Mesendoderm (in vitro differentiated cells): ENCODE measurements at places on chromosomes 6 and 20.

DNA sequence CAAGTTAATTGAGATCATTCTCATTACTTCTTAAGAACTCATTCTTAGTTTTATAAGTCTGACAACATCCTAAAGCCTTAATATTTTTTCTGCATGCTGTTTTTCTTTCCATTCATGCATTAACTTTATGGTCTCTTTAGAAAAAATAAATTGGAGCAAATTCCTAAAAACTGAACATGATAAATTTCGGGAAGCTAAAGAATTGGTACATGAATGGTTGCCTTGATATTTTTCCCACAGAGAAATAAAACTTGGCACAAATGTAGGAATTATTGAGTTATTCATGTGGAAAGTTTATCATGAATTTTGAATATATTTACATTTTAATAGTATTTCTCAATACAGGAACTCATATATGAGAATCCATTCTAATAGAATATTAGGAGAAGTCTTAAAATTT is 115.9 kb downstream of the BMP5 start:
- no peak for DNase-seq

DNA sequence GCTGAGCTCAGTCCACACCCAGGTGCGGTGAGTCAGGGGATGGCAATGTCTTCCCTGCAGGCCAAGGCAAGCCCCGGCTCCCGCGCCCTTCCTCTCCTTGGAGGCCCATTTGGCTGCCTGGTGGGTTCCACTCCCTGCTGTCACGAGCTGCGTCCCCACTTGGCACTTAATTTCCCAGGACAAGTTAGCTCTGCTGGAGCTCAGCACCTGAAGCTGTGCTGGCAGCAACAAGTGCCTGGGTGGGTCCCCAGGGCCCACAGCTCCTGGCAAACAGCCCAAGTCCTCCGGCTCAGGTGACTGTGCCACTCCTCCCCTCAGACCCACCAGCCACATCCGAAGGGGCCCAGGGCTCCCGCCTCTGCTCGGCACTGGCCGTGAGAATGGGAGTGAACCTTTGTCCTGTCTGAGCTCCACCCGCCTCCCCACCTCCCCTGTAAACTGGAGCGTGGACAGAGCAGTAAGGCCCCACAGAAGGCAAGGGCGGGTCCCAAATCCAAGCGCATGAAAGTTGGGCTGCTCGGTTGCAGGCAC is 16.9 kb downstream of the LAMA5 start:
- DNase-seq: peak; percentile 68

- peak; percentile 91 for DNase-seq
Observed at GRCh38 chr6:111477481-111477938, 5.5 kb downstream of the REV3L start.

DNA sequence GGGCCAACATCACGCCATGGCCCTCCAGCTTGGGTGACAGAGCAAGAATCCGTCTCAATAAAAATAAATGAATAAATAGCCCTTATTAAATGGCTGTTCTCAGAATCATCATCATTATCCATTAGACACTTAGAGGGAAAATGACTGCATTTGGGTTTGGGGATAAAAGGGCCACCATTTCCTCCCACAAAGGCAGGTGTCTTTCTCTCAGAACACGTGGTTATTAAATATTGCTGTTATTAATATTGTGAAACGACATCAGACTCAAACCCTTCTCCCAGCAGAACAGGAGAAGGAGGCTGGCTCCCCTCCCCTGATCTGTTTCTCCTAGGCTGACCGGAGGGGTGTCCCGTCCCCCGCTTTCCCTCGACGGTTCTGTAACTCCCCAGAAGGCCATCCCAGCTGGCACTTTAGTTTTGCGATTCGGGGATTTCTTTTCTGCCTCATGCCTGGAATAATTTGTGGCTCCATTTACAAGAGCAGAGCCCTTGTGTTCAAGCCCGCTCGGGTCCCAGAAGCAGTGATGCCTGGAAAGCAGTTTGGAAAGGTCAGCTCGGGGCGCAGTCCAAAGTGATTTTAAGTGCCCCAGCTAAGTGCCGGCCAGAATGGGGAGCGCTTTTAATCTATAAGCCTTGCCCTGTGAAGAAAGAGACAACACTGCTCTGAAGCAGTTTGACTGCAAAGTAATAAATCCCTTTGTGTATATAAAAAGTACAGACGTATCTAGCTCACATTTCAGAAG is 41.9 kb downstream of the EYA2 start:
- no peak for DNase-seq

DNA sequence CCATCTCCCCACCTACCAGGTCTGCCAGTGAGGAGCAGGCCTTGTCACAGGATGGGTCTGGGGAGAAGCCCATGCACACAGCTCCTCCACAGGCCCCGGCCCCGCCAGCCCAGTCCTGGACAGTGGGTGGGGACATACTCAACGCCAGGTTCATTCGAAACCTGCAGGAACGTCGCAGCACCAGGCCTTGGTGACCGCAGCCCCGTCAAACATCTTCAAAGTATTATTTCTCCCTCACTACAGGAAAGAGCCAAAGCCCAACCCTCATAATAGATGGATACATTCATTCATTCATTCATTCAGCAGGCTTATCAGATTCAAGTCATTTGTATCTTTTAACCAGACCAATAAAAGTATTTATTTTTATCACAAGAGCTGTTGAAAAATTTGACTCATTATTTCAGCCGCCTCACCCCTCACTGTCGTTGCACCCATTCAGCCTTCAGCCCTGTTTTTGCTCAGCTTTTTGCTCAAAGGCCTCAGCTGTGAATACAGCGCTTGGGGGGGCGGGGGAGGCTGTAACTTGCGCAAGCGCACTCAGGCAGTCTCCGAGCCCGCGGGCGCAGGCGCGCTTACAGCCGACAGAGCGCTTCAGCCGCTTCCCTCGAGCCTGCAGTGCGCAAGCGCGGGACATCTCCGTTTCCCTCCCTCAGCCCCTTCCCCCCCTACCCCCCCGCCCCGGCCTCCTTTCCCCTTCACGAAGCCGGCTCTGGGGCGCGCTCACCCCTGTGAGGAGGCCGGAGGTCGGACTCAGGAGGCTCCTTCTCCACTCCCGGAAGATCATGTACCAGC is at the start of gene C6orf136:
Gene C6orf136 (plus strand): TSS at position 684 of the 792 bp plus-strand sequence. CDS start 99 bp downstream, at position 783.
- peak; percentile 95 for DNase-seq

DNA sequence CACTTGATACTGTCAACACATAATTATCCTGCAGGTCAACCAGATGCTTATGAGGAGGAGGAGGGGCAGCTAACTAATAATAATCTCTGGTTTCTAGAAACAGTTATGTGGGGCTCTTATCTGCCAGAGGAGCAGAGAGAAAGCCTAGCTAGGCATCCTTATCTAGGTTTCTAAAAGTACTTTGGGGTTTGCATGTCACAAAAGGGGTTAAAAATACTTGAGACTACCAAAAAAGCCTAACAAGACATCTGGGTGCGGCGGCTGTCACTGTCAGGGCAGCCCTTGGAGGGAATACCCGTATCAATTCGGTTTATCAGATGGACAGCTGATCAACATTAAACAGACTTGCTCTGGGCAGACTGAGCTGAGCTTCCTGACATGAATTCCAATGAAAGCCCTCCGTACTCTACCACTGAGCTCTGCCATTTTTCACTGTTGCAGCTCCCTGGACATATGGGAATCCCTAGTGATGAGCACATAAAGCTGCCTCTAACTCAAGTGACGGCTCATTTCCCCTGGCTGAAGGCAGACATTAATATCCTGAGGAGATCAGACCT is 166.6 kb downstream of the PDSS2 start:
- no peak for DNase-seq

DNA sequence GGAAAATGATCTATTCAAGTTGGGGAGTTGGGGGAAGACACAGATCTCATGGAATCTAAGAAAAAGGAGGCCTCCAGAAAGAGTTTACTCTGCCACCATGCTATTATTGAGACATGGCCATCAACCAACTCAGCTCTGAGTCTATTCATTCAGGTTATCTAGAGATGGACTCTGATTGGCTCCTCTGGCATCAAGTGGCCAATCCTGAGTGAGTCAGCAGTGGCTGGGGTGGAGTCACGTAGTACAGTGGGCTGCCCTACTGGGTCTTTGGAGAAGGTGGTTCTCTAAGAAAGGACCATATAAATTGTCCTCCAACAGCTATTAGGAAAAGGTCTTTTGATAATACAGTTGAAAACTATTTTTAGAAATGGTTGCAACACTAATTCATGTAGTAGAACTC is 42.1 kb downstream of the LYRM2 start:
- peak; percentile 42 for DNase-seq

DNA sequence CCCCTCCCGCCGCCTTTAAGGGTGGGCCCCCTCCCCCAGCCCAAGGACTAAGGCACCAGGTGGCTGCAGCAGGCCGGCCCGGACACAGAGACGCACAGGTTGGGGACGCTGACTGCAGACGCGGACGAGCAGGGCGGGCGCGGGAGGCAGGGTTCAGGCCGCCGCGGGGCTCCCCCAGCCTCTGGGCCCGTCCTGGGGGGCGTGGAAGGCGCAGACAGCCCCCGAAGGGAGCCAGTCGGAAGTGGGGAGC is 9.3 kb downstream of the DUSP15 start:
- DNase-seq: peak; percentile 59

DNA sequence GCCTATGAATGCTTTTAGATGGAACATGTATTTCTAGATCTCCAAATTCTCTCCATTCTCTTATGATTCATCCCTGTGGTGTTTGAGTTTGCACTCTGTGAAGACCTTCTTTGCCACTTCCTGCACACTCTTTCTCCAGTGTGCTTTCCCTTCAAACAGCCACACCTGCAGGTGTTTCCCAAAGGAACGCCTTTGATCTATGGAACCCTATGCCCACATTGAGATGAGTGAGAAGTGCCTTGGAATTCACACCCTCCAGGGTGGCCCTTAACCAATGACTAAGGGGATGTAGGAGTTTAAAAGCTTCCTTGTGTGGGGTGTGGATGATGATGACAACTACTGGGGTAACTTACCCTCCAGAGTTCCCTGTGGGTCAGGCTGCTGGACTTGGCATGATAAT is 570.1 kb downstream of the DHX35 start:
- no peak for DNase-seq

- peak; percentile 84 for DNase-seq
Observed at GRCh38 chr6:20302702-20303251, 90.5 kb upstream of the MBOAT1 start.

DNA sequence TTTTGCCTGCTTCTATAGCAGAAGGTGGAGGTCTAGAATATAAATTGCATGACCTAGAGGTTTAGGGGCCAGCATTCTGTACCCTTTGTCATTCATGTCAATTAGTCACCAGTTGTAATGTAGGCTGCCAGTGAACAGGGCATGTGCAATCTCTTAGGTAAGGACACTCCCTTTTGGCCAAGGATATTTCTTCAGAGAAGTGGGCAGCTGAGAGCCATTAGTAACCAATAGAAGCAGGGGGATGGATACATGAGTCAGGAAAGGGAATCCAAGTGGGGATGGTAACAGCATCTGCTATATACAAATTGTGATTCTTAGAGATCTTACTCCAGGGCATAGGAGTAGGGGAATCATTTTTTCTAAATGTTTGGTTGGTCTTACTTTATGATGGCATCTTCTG is 494.2 kb upstream of the JAG1 start:
- no peak for DNase-seq

- DNase-seq: peak; percentile 40
Observed at GRCh38 chr6:109053336-109053735, 41.3 kb downstream of the SESN1 start.

- DNase-seq: peak; percentile 50
Observed at GRCh38 chr6:154937306-154938220, 57.6 kb upstream of the TIAM2 start.

- DNase-seq: no peak
Observed at GRCh38 chr6:125507987-125508655, 206.4 kb upstream of the HDDC2 start.

GRCh38 chr6:38192011-38192410 is 372.5 kb downstream of the ZFAND3 start:
- DNase-seq: peak; percentile 92

- peak; percentile 40 for DNase-seq
Observed at GRCh38 chr20:63896264-63897105, 1.6 kb downstream of the DNAJC5 start.

- DNase-seq: no peak
Observed at GRCh38 chr20:50020288-50020687, 37.5 kb downstream of the SNAI1 start.

DNA sequence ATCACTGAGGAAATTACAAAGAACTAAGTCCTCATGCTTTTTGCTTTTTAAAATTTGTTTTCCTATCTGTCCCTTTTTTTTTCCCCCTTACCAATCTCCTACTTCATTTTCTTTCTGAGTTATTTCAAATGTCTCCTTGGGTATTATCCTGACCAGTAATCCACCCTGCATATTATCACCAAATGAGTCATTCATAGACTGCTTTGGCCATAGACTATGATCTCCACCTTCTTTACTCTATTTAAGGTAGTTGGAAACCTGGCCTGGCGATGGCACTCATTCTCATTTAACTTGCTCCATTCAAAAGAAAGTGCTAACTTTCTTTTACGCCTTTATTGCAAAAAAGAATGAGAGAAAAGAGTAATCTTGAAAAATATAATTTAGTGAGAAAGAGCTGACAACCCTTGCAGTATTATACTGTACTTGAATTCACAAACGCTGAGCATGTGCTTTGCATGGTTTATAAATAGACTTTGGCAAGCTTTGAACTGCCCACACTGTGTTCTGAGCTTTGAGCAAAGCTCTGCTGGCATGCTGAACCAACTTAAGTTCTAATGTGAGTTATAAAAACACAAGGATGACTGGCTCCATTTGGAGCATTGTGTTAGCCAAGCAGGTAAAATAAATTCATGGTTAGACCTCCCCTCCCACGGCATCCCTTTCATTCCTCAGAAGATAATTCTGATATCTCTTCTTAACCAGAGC is 198.9 kb downstream of the NKAIN2 start:
- no peak for DNase-seq

DNA sequence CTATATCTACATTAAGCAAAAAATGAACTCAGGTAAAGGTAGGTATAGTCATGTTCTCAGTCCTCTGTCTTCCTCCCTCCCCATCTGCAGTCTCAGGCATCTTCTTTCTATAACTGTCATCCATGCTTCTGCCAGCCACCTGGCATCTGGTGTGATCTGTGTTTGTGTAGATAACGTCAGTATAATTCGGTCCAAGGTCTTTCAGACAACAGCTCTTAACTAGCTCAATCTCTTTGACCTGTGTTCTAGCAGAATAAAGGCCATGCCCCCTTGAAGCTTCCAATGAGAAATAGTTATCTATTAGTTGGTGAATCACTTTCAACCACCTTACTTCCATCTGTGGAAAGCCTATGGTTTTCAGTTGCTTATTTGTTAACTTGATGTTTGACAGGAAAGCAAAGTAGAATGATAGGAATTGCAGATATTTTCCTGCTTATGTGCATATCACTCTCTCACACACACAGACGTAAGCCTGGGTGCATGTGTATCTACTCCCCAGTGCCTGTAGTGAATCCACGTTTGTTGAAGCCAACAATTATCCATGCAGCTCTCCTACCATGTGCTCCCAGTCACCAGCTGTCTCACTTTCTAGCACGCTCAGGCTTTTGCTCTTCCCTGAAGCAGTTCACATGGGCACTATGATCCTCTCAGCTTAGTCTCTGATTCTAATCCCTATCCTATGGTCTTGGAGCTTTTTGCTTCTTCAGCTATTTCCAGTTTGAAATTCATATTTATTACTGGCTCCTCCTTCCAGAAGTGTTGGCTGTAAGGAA is 433.7 kb upstream of the MANEA start:
- DNase-seq: peak; percentile 2
